ENCODE measurements at places on chromosomes 5 and 9.

GRCh38 chr5:167934551-167934971 lies 356.9 kb upstream of the WWC1 start:
- DNase-seq = no peak

DNA sequence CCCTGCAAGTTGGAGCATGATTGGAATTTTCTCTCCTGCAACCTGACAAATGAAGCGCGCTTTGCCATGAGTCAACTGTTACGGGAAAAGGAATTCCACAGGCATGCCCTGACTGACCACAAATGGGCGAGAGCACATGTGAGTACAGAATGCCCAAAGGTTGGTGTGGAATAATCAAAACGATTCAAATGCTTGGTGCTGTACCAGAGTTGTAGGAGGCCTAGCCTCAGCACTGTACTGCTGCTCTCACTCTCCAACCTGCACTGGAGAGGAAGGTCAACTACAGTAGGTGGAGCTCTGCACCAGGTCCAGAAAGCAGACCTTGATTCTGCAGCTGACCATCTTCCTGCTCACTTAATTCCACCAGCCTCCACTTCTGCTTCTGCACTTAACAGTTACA lies 406.9 kb upstream of the ACTBL2 start:
- DNase-seq = no peak

- DNase-seq = no peak
These were observed 126.4 kb downstream of the ADAMTS6 start for GRCh38 chr5:65355301-65355700.

GRCh38 chr5:74576941-74577456 lies 63.5 kb downstream of the ENC1 start:
- DNase-seq = no peak

- no peak for DNase-seq
These were observed 114.6 kb upstream of the SPOCK1 start for GRCh38 chr5:137613554-137614265.

DNA sequence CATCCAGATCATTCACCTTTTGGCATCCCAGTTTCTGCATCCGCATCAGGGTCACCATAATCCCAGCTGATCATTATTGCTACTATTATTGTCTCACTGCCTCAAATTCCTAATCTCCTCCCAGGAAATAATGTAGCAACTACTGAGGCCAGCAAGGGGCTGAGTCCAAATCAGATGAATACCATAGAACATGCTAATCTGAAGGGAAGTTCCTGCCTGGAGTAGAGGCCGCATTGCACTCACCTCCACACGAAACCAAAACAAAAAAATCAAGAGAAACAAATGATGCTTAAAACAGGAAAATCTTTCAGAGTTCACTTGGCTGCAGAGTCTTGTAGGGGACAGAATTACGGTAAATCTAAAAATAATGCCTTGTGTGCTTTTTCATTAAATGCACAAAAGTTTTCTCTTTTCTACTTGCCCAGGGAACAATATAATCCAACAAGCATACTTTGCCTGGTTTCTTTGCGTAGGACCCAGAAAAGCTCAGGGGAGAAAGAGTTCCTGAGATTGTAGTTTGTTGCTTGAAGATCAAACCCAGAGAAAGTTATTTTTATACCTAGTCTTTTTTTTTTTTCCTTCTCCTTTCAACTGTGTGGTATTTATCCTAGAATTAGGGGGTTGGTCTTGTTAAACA lies 87.7 kb upstream of the KLF4 start:
- DNase-seq = no peak

DNA sequence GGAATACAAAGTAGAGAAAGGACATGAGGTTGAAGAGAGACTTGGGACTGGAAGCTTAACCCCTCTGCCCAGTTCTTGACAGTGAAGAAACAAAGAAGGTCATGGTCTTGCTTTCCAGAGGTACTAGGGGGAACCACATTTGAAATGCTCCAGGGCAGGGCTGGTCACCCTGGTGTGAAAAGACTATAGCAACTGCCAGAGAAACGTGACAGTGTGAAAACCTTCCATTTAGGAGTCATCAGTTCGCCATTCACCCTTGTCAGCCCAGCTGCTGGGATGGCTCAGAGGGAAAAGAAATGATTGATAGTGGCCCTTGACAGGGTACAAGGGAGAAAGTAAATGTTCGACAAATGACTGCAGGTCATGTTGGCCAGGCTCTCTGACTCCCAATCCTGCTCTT lies 56.7 kb downstream of the MAT2B start:
- no peak for DNase-seq

DNA sequence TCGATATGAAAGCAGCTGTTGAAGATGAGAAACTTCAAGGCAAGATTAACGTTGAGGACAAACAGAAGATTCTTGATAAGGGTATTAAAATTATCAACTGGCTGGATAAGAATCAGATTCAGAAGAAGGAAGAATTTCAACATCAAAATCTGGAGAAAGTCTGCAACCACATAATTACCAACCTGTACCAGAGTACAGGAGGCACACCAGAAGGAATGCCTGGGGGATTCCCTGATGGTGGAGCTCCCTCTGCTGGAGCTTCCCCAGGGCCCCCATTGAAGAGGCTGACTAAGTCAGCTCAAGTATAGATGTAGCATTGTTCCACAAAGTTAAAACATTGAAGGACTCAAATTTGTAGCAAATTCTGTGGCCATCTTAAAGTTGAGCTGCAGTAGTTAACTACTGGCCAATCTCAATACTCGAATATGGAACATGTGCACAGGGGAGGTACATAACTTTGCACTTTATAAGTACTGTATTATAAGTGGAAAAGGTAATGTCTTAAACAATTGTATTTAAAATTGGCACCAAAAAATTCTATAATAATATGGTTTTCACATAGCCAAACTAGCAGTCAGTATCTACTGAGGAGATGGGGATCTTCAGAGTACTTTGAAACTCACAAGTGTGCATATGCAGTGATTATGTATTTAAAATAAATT lies 237.5 kb downstream of the CHSY3 start:
- peak; percentile 17 for DNase-seq

DNA sequence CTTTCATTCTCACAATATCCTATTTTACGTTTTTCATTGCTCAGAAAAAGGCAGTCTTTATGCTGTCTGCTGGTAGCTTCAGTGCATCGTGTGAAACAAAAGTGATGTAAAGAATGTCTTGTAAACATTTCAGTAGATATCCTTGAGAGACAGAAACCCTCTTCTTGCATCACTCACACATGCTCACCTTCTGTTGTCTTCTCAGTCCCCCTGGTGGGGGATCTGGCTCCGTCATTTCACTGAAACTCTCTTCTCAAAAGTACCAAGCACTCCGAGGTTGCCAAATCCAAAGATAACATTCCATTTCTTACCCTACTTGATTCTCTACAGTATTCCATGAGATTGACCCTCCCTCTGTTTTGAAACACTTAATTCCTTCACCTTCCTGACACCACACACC lies 46.1 kb upstream of the PCA3 start:
- no peak for DNase-seq

GRCh38 chr9:96398582-96399324 lies 15.2 kb upstream of the SLC35D2 start:
- DNase-seq = no peak

GRCh38 chr9:129059796-129060785 lies 20.8 kb upstream of the DOLPP1 start:
- DNase-seq = no peak

- no peak for DNase-seq
These were observed 9.7 kb upstream of the NEK6 start for GRCh38 chr9:124248066-124248465.

DNA sequence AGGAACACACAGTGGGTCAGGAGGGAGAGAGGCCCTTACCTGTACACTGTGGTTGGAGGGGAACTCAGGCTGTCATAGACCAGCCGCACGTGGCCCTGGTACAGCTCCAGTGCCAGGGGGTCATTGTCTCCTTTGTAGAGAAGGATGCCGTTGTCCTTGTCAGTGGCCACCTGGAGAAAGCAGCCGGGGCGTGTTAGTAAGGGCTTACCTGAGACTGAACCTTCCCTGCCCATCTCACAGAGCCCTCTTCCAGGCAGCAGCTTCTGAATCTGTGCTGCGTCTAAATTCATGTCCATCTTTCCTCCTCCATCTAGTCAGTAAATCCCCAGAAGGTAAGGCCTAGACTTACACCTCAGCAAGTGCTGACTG lies 104.7 kb upstream of the PANK3 start:
- DNase-seq = no peak

Measured in H1 (cell line).